H9 (cell line): ENCODE measurements at places on chromosomes 5 and 9. TPM values are rescaled to one million over a fixed set of nuclear protein-coding genes. Genes with fewer than 3 reads are reported as not detected.

- no peak overlapping the region for H3K4me3 ChIP-seq
- no peaks in the 10 kb centered on the region for H3K36me3 ChIP-seq
These were observed 124.0 kb upstream of the TAF11L2 start for GRCh38 chr5:17373814-17374556.

DNA sequence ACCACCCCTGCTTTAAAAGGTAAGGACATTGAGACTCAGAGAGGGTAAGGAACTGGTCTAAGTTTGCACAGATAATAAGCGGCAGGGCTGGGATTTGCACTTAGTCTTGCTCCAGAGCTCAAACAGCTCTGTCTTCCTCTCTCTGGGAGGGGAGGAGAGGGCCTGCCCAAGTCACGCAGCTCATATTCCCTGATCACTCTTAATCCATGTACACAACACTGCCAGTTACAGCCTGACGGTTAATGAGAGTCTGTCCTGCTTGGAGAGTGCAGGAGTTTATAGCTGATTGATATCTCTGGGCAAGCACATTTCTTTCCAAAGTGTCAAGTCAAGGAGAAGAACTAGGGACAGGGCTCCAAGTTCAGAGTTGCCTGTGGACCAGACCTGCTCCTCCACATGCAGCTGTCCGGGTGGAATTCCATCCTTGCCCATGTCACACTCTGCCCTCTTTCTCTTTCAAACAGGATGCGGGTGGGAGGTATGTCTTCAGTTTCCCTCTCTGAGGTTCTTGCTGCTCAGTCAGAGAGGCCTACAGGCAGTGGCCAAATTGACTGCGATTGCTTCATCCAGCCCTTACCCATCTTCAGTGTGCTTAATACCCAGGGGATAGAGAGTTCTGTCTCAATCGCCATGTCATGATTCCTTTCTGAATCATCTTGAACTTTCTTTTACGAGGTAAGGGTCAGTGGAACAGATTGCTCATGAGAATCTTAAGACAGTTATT lies 54.5 kb downstream of the GALNT12 start:
- H3K36me3 ChIP-seq: no peaks in the 10 kb centered on the region
- H3K4me1 ChIP-seq: no peaks in the 10 kb centered on the region
- H3K27me3 ChIP-seq: no peaks in the 10 kb centered on the region

DNA sequence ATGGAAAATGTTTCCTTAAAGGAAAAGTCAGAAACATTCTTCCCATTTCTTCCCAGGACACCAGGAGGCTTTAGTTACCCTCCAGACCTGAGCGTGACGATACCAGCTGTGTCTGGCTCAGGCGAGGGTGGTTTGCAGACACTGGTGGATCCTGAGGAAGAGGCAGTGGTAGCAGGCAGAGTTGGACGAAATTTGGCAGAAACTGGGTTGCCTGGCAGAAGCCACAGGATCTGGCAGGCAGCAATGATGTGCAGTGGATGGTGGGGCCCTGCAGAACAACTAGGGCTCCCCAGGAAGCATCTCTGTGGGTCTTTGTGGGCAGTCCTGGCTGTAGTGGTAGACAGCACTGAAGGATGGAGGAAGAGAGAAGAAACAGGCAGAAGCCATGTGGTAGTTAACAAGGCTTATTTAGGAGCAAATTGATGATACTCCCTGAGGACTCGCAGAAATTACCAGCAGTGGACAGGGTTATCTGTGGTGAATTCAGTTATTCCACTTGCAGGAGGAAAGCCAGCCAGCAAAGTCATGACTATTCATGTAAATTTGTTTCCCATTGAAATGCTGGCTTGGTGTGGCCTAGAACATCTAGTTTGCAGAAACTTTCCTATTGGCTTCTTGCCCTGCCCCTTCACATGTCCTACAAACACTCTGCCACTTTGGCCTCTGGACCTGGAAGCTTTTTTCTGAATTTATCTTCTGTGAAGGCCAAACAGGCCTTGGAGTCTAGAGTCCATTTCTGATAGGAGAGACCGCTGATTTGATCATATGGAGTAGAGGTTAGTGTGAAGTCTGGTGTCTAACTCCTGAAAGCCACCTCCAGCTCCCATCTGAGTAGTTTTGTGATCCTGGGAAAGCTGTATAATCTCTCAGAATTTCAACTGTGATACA lies 212.0 kb downstream of the DMRT2 start:
- DNase-seq: no peak
- H3K27me3 ChIP-seq: no peaks in the 10 kb centered on the region
- H3K27ac ChIP-seq: no peak overlapping the region
- no peaks in the 10 kb centered on the region for H3K36me3 ChIP-seq
- H3K4me1 ChIP-seq: no peaks in the 10 kb centered on the region

- H3K27me3 ChIP-seq: no peaks in the 10 kb centered on the region
- H3K4me1 ChIP-seq: no peaks in the 10 kb centered on the region
- no peak overlapping the region for H3K4me3 ChIP-seq
- DNase-seq: peak; percentile 80
- H3K36me3 ChIP-seq: no peaks in the 10 kb centered on the region
These were observed 71.9 kb downstream of the MVB12B start for GRCh38 chr9:126398403-126399058.

GRCh38 chr5:168831383-168831782 lies 252.2 kb upstream of the PANK3 start:
- no peak for DNase-seq
- H3K27me3 ChIP-seq: peaks cover 25% of the 10 kb centered on the region; the same call in 1 of the 2 replicates
- H3K36me3 ChIP-seq: no peaks in the 10 kb centered on the region
- no peak overlapping the region for H3K27ac ChIP-seq

- H3K27me3 ChIP-seq: no peaks in the 10 kb centered on the region
- DNase-seq: no peak
- H3K4me3 ChIP-seq: no peak overlapping the region
These were observed 24.3 kb downstream of the NUP214 start for GRCh38 chr9:131149688-131150053.

- no peaks in the 10 kb centered on the region for H3K36me3 ChIP-seq
- H3K4me1 ChIP-seq: no peaks in the 10 kb centered on the region
- no peak overlapping the region for H3K4me3 ChIP-seq
- H3K27me3 ChIP-seq: no peaks in the 10 kb centered on the region
These were observed 229.4 kb downstream of the CDK5RAP2 start for GRCh38 chr9:120350596-120350995.

DNA sequence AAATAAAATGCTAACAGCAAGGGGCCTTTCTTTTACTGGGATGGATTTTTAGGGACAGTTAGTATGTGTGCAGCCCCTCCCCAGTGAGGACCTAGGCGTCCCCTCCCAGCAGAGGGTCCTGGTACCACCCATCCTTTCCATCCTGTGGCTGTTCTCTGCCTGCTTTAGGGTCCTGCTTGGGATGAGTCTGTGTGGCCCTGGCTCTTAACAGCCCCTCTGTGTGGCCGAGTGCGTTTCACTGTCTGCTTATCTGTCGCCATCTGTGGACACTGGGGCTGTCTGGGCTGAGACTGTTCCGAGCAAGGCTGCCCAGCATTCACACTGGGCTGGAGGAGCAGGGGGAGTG lies 17.0 kb downstream of the WNK2 start:
- H3K36me3 ChIP-seq: no peaks in the 10 kb centered on the region; the same call in 2 of the 3 replicates
- H3K27ac ChIP-seq: no peak overlapping the region
- no peak overlapping the region for H3K4me3 ChIP-seq
- no peaks in the 10 kb centered on the region for H3K27me3 ChIP-seq

DNA sequence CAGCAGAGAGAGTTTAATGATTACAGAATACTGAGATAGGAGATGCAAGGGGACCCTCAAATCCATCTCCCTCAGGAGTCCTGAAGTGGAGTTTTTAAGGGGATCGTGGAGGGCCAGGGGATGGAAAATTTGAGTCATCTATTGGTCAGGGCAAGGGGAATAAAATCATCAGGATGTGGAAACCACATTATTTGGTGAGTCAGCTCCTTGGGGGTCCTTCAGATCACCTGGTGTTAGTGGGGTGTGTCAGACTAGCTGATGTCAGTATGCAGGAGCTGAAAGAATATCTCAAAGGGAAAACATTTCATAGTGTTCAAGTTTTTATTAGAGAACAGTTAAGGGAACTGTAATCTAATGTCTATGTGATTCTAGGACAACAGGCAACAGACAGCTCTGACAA lies 183.0 kb upstream of the FTMT start:
- no peak overlapping the region for H3K27ac ChIP-seq
- no peak for DNase-seq
- H3K36me3 ChIP-seq: no peaks in the 10 kb centered on the region
- no peaks in the 10 kb centered on the region for H3K4me1 ChIP-seq
- H3K4me3 ChIP-seq: no peak overlapping the region

- no peak overlapping the region for H3K27ac ChIP-seq
- H3K4me3 ChIP-seq: no peak overlapping the region
- H3K27me3 ChIP-seq: no peaks in the 10 kb centered on the region
- no peaks in the 10 kb centered on the region for H3K4me1 ChIP-seq
- no peaks in the 10 kb centered on the region for H3K36me3 ChIP-seq
- no peak for DNase-seq
These were observed 8.6 kb upstream of the MUSK start for GRCh38 chr9:110659891-110660541.

- DNase-seq: no peak
- no peaks in the 10 kb centered on the region for H3K36me3 ChIP-seq
- no peak overlapping the region for H3K4me3 ChIP-seq
- no peaks in the 10 kb centered on the region for H3K4me1 ChIP-seq
These were observed 500.4 kb upstream of the PAPPA start for GRCh38 chr9:115653171-115653606.

GRCh38 chr5:32713770-32714381 lies 2.8 kb downstream of the NPR3 start:
- H3K36me3 ChIP-seq: no peaks in the 10 kb centered on the region; the same call in 2 of the 3 replicates
- no peaks in the 10 kb centered on the region for H3K4me1 ChIP-seq
- peak overlapping the region; percentile 85 for H3K4me3 ChIP-seq
- H3K27ac ChIP-seq: no peak overlapping the region

- no peak for DNase-seq
- H3K4me3 ChIP-seq: no peak overlapping the region
- no peaks in the 10 kb centered on the region for H3K27me3 ChIP-seq
- H3K4me1 ChIP-seq: peaks cover 2% of the 10 kb centered on the region; the same call in 1 of the 2 replicates
These were observed 101.3 kb upstream of the PHYKPL start for GRCh38 chr5:178333821-178334481.

GRCh38 chr5:176772271-176773210 lies 37.8 kb upstream of the UNC5A start:
- DNase-seq: peak; percentile 17
- no peaks in the 10 kb centered on the region for H3K27me3 ChIP-seq
- H3K4me1 ChIP-seq: peaks cover 9% of the 10 kb centered on the region

FAM193B gene
- 65.0 and 71.5 TPM in 2 replicates for total RNA-seq

HAPLN1 gene
- total RNA-seq: 0.22 and 0.72 TPM in 2 replicates

SOWAHA gene
- total RNA-seq: 0.20 and 0.31 TPM in 2 replicates

TAF11L7 gene
- not detected in 2 replicates for total RNA-seq

IRGM gene
- 0.13 and 0.37 TPM in 2 replicates for total RNA-seq

SYK gene
- total RNA-seq: 7.9 and 8.0 TPM in 2 replicates

BARHL1 gene
- total RNA-seq: not detected in 2 replicates

GLDC gene
- 74.4 and 74.6 TPM in 2 replicates for total RNA-seq
